Neural crest cell (in vitro differentiated cells): ENCODE measurements at places on chromosomes 4 and X. TPM values are rescaled to one million over a fixed set of nuclear protein-coding genes. Genes with fewer than 3 reads are reported as not detected.

- DNase-seq = no peak
Measured at GRCh38 chrX:44915361-44915868, 42.4 kb downstream of the KDM6A start.

- DNase-seq = no peak
Measured at GRCh38 chr4:1048773-1049590, 37.6 kb downstream of the FGFRL1 start.

GRCh38 chrX:28966331-28966730 is 379.1 kb downstream of the IL1RAPL1 start:
- DNase-seq = no peak

GC gene
- not detected in 2 replicates for total RNA-seq

SULT1B1 gene
- total RNA-seq = not detected in 2 replicates
